ENCODE measurements at places on chromosomes 13 and 19. TPM values are rescaled to one million over a fixed set of nuclear protein-coding genes. Genes with fewer than 3 reads are reported as not detected.

DNA sequence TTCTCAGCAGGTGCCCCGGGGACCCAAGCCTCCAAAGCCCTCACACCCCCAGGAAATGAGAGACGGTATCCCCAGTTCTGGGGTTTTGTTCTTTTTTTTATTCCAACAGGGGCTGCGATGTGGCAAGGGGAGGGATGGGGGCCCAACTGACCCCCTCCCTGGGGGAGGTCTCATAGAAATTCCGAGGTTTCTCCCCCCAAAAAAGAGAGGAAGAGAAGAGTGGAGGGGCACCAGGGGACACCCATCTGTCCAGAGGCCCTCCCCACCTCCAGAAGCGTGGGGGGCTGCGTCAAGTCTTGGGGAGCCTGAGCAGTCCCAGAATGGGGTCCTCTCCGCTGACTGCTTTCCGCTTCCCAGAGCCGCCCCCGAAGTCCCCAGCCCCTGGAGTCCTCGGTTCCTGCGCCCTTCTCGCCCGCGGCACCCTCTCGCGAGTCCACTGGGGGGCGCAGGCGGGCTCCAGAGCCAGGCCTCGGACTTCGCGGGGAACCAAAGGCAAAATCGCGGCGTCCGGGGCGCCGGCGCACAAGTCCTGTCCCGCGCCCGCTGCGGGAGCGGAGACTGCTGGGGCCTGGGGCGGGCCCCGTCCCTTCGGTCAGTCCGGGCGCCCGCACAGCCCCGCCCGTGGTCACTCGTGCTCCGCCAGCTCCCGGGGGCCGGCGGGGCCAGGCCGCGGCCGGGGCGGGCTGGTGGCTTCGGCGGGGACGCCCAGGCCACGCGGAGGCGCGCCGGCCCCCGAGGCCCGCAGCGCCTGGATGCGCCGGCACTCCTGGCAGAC is 4.4 kb upstream of the ATP1A3 start:
- DNase-seq: no peak

IFNL2 gene
- not detected for polyA plus RNA-seq

DNA sequence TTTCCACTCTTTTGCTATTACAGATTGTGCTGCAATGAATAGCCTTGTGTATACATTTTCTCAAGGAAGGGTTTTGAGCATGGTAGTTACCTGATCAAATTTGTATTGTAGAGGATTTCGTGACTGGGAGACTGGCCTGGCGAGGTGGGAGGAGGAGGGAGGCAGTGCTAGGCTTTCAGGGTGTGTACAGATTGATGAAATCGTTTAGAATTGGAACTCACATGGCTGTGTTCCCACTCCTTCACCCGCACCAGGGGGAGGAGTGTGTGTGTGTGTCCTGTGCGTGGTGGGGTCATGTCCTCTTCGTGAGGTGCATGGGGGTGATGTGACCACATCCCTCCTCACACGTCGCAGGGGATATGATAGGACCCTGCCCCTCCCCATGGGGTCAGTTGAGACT is 8.3 kb downstream of the PGLYRP1 start:
- no peak for DNase-seq

MBD3L3 gene
- not detected for polyA plus RNA-seq

DNA sequence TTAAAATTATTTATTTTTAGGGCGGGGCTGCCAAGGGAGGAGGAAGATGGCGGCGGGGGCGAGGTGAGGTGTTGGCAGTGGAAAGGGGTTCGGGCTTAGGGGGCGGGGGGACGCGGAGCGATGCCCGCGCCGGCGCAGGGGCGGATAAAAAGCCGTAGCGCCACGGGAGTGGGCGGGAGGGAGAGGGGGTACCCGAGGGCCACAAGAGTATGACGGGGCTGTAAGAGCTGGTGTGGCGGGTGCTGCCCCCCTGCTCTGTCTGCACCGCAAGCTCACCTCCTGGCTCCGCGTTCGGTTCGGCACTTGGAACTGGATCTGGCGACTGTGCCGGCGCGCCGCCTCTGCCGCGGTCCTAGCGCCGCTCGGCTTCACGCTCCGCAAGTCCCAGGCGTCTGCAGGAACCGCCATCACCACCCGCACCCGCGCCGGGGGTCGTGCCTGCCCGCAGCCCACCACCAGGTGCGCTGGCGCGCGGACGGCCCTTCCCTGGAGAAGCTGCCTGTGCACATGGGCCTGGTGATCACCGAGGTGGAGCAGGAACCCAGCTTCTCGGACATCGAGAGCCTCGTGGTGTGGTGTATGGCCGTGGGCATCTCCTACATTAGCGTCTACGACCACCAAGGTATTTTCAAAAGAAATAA is 265.2 kb upstream of the SGCG start:
- DNase-seq: peak; percentile 68

GRCh38 chr13:69619651-69620050 is 488.0 kb upstream of the ATXN8OS start:
- DNase-seq: no peak

TEX26 gene
- not detected for polyA plus RNA-seq

DNA sequence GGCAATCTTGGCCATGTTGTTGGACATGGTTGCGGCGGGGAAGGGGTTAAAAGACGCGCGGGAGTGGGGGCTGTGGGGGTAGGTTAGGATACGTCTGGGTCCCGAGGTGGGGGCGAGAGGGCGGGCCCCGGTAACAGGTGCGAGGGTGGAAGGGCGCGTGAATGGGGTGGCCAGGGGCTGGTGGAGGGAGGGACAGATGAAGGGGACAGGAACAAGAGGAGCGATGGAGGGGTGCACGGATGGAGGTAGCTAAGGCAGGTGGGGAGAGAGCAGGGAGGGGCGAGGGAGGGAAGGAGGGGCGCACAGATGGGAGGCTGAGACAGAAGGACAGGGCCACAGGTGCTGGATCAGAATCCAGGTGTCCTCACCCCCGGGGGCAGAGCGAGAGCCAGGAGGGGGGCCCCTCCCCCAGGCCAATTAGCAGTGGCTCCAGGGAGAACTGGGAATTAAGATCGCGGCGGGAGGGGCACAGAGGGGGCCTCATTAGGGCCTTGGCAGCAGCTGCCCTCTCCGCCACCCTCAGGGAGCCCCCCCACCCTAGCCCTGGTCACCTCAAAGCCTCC is 1.3 kb downstream of the GNG8 start:
- DNase-seq: no peak

MYPOP gene
- 4.4 TPM for polyA plus RNA-seq

DNA sequence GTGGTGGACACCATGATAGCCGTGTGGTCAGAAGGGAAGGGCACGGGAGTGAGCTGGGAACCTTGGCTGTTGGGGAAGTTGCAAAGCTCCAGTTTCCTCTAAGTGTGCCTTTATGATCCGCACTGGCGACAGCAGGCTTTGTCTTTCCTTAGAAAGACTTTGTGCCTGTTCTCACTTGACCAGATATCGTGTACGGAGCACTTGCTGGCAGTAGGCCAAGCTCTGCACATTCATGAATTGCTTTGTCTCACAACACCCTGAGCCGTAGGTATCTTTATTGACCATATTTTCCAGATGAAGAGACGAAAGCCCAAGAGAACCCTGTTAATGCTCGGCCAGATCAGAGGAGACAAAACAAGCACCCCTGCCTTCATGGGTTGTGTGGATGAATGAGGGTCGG is 15.1 kb downstream of the CUL4A start:
- DNase-seq: no peak

DNA sequence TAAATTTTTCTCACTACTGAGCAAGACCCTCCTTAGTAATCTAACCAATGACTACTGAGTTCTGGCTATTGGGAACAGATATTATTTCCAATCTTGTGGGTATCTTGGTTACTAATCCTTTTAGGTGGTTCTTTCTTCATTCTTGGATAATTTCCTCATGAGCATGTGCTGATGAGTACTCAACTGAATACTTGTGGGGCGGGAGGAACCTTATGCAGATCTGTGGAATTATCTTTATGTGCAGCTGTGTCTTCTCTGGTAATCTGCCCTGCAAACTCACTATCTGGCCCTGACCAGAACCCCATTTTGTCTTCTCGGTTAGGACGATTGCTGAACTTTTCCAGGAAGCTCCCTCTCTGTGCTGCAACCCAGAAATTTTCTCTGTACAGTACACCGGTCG is 89.7 kb upstream of the TRPC4 start:
- DNase-seq: no peak

CYP2A6 gene
- 1.2 TPM for polyA plus RNA-seq

DNA sequence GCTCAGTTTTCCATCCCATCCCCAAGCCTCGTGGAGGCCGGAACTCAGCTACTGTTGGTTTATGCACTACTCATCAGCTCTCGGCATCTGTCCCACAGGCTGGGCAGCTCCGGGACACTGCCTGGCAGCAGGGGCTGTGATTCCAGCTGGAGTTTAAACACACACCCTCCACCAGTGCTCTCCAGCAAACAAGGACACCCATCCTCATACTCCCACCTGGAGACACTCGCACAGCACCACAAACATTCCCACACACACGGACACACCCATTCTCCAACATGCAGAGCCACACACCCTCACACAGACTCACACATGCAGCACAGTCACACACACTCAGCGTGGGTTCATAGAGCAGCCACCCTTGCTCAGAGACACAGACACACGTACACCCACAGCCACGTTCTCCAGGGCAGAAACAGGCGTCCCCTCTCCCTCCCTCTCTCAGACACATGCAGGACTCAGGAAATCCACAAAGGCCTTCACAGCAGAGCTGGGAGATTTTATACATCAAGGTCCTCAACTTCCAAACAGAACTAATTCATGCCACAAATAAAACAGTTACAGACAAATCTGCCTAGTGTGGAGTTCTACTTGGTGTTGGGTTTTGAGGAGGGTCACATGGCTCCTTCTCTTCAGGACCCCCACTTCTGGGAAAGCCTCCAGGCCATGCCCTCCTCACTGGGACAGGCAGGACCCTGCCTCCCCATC is 785.4 kb downstream of the UQCRFS1 start:
- DNase-seq: no peak

SULT2A1 gene
- polyA plus RNA-seq: 0.29 TPM

GRCh38 chr13:54637366-54637765 is 1608.8 kb downstream of the OLFM4 start:
- DNase-seq: no peak

DNA sequence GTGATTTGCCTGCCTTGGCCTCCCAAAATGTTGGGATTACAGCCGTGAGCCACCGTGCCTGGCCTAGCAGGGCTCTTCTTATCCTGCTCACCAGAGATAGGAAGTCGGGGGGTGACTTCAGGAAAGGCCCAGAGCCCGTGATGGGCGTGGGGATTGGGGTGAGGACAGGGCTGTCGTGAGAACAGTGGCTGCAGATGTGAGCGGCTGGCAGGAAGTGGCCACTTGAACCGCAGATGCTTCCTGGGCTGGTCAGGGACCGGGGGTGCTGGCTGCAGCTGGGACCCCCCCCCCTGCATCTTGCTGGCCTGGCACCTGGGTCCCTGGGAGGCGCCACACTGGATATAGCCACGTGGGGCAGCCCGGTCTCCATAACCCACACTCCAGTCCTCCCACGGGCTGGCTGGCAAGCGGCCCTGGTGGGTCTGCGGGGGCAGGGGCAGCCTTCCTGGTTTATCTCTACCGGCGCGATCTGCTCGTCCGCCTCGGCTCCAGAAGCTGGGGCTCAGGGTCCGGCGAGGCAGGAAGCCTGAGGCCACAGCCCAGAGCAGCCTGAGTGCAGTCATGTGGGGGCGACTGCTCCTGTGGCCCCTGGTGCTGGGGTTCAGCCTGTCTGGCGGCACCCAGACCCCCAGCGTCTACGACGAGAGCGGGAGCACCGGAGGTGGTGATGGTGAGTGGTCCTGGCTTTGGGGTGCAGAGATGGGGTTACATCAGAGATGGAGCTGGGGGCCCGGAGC is at the start of gene F2RL3:
F2RL3 (plus strand) TSS at position 371 of the 737 bp plus-strand sequence; CDS start at position 562, 191 bp downstream.
- peak; percentile 66 for DNase-seq

GRCh38 chr19:18259893-18260292 is 14.4 kb downstream of the IQCN start:
- DNase-seq: no peak

DNA sequence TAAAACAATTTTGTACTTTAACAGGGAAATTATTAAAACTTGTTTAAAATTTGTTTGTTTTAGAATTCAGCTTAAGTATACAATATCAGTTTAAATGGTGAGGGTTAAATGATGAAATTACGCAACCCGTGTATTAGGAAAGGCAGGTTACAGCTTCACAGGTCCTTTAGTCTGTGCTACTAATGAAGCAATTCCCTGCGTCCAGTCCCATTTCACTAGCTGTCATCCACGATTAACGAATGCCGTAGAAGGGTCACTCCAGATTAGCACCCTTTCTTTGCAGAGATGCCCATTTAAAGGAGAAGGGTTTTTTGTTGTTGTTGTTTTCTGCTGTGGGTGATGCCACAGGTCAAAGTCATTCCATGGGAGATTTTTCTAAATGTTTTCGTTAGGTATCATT is 457.6 kb upstream of the SLC10A2 start:
- DNase-seq: no peak

DNA sequence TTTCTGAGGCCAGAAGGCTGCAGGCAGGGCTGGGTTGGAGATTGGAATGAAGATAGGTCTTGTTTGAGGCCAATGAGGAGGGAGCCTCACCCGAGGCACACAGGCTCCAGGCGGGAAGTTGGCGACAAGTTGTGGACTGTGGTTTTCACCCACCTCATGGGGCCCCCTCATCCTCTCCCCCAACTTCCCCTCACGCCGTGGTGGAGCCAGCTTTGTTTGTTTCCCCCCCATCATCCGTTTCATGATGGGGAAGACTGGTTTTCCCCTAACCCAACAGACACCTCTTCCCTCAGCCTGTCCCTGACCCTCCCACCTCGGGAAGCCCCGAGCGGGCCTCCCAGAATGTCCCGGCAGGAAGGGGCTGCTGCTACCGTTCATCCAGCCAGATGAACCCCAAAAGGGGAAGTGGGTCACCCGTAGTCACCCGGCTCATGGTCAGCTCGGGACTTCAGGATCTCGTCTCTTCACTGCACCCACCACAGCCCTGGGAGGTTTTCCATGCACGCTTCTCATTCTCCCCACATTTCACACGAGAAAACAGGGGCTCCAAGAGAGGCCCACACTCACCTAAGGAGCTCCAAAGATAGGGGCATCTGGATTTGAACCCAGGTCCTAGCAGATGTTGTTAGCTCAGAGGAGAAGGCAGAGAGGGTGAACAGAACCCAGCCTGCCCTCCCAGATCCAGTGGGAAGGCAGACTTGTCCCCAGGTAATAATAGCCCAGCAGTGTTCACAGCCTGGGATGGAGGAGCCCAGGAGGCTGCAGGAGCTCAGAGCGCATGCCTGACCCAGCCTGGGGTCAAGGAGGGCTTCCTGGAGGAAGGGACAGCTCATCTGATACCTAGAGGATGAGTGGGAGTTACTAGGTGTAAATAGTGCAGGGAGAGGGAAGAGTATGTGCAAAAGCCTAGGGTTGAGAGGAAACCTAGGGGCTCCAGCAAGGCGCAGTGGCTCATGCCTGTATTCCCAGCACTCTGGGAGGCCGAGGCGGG is 23.5 kb downstream of the CEACAM16 start:
- DNase-seq: no peak

- peak; percentile 57 for DNase-seq
Observed at GRCh38 chr19:47707135-47707925, 5.9 kb upstream of the EHD2 start.

SERPINE3 gene
- not detected for polyA plus RNA-seq

- DNase-seq: no peak
Observed at GRCh38 chr13:30718661-30719524, 16.4 kb upstream of the ALOX5AP start.

SIGLEC12 gene
- not detected for polyA plus RNA-seq

- no peak for DNase-seq
Observed at GRCh38 chr13:19772306-19772705, 10.4 kb downstream of the PSPC1 start.

NBEA gene
- 6.7 TPM for polyA plus RNA-seq

GRCh38 chr19:57068921-57069697 is 50.7 kb upstream of the USP29 start:
- peak; percentile 86 for DNase-seq
